Astrocyte of the spinal cord (primary cell): ENCODE measurements at places on chromosomes 4 and X.

DNA sequence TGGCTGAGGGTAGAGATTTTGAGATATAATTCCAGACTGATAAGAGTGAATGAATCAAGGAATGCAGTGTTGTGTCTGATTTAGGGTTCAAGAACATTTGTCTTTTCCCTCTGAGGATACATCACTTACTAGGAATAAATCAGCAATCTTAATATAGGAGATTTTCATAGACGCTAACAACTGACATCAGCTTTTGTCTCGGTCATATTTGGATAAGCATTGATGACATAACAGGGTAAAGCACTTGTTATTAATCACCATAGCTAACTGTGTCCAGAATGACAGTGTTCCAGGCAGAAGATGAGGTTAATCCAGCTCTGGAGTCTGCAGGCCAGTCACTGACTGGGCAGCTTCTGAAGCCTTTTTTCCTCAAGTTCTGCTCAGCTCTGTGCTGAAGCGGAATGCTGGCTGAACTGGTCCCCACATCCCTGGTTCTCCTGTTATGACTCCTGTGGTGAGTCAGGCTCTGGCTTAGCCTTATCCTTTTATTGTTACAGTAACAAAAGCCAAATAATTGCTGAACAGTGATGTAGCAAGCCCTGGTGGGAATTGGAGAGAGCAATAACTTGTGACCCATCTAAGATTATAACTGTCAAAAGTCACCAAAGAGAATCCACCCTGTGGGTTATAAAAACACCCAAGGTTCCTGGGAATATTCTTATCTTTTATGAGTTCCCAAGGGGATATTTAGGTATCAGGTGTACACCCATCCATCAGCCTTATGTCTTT, 41.8 kb downstream of the FNIP2 start:
- peak; percentile 98 for DNase-seq

GRCh38 chr4:105551965-105552746, at the start of gene ARHGEF38:
ARHGEF38 (plus strand) TSS chr4:105552620; CDS start chr4:105552766, 146 bp downstream.
- DNase-seq: peak; percentile 25

DNA sequence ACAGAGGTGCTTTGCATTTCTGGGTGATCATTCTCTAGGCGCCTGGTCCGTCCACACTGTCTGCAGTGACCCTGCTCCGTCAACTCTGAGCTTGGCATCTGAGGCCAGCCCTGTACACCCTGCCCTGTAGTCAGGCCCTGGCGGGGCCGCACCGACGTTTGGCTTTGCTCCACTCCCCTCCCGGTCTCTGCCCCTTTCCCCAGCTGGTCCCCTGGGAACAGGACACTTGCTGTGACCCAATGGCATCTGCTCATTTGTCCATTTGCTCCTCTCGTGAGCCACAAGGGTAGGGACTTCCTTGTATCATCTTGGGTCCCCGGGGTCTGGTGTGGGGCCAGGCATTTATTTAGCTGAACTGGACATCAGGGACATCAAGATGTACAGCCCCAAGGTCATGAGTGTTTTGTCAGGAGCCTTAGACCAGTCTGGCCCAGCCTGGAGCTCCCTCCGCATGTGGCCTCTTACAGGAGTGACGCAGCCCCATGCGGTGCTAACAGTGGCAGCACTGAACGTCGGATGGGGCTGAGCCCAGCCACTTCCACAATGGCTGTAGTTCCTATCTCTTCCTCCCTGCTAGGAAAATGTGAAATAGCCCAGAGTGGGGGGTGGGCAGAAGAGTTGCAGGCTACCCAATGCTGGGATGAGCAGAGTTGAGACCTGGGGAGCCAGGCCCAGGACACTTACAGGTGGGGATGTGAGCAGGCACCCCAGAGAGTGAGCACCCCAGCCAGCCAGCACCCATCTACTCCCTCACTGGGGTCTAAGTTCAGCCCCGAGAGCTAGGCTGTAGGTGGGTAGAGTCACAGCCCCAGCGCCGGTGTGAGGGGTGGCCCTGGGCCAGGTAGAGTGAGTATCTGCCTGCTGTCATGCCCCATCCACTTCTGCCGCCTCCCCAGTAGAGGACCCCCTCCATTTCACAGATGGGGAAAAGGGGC, 2.0 kb upstream of the SH3BP2 start:
- DNase-seq: no peak

- no peak for DNase-seq
These were observed 12.0 kb upstream of the NAT8L start for GRCh38 chr4:2047031-2047660.

- no peak for DNase-seq
These were observed 205.0 kb upstream of the HAND2 start for GRCh38 chr4:173735049-173735448.

GRCh38 chr4:9919047-9919446, 102.2 kb downstream of the SLC2A9 start:
- no peak for DNase-seq

- no peak for DNase-seq
These were observed 41.4 kb downstream of the MAML3 start for GRCh38 chr4:140112576-140112975.

DNA sequence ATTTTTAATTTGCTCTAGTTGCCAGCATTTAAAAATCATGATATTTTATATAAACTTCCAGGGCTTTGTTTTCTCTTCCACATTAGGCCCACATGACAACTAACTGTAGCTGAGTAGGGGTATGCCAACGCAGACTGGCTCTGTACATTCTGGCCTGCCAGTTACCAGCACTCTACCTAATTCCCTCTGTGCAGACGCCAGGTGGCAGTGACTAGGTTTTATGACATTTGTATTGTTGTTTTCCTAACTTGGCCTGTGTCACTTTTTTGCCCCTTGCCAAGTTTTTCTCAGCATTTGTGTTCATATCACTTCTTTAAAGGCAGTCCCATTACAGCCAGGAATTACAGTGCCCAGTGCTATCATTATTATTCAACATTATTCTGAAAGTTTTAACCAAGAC, 347.5 kb downstream of the NKX6-1 start:
- DNase-seq: no peak

DNA sequence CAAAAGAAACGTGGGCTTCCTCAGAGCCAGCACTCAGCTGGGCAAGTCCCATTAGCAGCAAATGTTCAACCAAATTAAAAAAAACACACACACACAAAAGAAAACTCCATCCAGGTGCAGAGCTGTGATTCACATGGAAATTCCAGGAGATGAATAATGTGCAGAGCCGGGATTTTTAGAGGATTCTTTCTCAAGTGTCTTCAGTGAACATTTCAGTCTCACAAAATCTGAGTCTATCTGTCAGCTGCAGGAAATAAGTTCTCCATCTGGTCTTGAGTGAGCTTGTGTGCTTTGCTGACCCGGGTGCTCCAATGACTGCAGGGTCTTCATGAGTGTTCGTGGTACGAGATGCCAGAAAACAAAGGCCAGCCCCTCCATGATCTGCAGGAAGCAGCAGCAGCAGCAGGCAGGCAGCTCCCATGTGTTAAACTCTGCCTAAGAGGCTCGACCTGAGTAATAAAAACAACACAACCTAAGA, 44.3 kb downstream of the RASGEF1B start:
- no peak for DNase-seq

DNA sequence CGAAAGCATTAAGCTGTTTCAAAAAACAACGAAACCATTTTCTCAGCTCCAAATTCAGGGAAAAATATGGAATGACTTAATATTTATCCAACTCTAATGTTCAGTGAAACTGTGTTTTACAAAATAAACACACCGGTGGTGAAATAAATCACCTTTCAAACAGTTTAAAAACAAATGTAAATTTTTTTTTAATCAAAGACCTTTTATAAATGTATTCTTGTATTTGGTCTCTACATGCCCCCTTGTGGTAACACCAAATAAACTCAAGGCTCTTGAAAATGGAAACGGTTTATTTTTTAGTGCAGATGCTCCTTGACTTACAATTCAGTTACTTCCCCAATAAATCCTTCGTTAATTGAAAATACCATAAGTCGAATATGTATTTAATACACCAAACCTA, 45.8 kb upstream of the ITM2A start:
- peak; percentile 3 for DNase-seq

- peak; percentile 45 for DNase-seq
These were observed 14.4 kb upstream of the ZNF41 start for GRCh38 chrX:47497271-47497888.

DNA sequence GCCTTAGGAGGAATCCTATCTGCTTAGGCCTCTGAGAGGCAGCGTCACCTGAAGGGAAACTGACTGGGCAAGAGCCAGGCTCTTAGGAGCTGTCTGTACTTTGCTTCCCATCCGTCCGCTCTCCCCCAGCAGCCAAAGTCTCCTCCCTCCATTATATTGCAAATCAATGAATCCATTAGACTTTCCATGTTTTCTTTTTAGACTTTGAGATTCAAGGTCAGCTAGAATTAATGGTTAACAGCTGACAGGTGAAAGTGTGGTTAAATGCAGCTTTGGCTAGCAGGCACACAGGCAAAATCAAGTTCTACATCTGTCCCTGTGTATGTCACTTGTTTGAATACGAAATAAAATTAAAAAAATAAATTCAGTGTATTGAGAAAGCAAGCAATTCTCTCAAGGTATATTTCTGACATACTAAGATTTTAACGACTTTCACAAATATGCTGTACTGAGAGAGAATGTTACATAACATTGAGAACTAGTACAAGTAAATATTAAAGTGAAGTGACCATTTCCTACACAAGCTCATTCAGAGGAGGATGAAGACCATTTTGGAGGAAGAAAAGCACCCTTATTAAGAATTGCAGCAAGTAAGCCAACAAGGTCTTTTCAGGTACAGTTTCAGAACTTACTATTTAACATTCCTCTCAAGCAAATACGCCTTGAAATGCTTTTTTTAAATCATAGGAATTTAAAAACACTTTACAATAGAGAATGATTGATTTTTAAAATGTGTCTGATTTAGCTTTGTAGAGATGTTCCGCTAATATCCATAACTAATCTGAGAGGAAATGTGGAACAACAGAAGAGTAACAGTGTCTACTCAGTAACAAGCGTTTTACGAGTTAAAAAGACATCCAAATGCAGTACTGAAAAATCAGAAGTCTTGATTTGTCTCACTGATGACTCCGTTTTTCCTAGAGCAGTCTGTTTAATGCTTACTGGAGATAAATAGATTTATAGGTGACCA, at the start of gene F11:
Gene F11 (plus strand): TSS at position 507 of the 970 bp plus-strand sequence. CDS start 948 bp downstream, outside the sequence.
- no peak for DNase-seq

GRCh38 chr4:23091711-23092110, 399.0 kb downstream of the GBA3 start:
- DNase-seq: no peak

DNA sequence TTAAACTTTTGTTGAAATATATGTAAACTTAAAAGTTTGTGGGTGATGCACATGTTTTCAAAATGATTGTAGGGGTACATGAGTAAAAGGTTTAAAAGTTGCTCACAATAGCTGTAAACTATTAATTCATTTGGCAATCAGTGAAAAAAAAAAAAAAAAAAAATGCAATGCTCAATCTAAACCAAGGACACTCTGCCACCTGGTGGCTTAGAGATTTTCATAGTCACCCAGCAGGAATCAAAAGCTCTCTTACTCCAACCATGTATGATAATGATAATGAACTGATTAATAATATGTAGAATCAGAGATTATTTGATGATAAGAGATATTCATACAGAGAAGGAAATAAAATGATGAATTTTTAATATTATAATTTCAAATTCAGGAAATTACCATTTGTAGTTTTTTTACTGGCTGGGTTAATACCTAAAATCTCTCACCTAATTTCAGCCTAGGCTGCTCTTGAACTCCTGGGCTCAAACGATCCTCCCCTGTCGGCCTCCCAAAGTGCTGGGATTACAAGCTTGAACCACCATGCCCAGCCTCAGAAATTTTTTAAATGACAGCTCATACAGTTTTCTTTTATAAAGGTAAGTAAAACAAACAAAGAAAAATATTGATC, 46.9 kb upstream of the SLC25A4 start:
- DNase-seq: peak; percentile 43

DNA sequence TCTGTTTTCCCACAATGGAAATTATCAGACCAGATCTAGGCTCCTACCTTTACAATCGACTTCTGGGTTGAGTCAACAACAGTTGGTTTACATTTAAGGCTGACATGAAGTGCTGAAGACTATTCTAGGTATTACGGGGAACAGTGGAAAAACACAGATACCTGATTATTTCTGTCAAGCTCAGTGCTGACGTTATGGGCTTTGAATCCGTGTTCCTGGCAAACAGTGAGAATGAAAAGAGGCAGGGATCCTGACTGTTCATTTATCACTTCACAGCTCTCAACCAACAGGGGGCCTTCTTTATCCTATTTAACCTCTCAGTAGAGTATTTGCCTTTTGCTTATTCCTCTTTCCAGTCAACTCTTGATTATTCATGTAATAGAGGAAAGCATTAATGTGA, 43.1 kb downstream of the TMEM164 start:
- DNase-seq: no peak

DNA sequence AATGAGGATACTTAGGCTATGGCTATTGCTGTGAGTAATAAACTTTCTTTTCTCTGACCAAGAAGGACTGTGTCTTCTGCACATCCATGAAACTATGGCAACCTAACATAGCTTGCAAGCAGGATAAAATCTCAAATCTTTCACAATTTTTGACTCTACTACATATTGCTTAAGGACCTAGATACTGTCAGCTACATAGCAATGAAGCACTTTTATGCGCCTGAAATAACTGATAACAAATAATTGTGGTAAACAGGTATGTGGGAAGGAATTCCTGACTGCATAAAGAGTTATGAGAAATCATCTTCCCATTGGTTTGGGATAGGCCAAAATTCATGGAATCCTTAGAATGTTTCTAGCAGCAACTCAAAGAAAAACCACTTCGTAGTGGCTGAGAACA, 41.2 kb upstream of the PDGFC start:
- peak; percentile 34 for DNase-seq

DNA sequence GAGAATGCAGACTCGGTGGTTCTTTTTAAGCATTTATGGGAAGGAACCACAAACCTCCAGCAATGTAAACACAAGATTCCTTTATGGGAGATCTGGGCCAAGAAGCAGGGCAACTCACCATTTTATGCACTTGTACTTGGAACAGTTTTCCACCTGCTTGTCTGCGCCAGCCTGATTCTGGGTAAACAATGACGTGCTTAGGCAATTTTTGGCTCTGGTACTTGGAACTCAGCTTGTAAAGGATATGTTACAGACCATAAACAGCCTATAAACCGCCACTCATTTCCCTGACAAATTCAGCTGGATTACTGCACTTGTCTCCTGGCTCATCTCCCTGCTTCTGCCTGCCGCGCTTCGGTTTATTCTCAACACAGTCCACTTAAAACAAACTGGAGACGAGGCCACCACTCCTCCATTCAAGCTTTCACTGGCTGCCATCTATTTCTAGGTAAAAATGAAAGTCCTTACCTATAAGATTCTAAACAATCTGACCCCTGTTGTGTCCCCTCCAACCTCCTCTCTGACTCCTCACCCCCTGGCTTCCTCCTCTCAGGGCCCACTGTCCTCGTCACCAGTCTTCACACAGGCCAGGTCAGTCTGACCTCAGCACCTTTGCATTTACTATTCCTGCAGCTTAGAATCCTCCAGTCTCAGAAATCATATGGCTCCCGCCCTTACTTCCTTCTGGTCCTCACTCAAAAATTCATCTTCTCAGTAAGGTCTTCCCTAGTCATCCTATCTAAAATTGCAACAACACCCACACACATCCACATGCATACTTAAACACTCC, 205.9 kb upstream of the GALNT7 start:
- DNase-seq: peak; percentile 93

- no peak for DNase-seq
These were observed 171.8 kb downstream of the TLL1 start for GRCh38 chr4:166044871-166045270.
